ENCODE measurements at places on chromosomes 2 and 18.

DNA sequence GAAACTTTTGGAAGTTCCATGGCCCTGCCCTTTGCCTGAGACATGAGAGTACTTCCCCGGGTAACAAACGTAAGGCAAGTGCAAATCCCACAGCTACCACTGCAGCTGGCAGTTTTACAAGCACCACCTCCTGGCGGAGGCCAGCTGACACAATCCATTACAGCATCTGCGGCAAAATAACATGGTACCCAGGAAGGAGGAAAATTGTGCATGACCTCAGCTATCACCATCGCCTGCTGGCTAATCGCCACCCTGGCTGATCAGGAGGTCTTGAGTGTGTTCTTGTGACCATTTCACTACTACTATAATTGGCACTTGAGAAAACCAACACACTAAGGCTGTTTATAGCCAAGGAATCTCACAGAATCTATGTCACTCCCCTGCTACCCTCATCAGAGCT lies 71.7 kb upstream of the SERPINE2 start:
- no peak for DNase-seq

DNA sequence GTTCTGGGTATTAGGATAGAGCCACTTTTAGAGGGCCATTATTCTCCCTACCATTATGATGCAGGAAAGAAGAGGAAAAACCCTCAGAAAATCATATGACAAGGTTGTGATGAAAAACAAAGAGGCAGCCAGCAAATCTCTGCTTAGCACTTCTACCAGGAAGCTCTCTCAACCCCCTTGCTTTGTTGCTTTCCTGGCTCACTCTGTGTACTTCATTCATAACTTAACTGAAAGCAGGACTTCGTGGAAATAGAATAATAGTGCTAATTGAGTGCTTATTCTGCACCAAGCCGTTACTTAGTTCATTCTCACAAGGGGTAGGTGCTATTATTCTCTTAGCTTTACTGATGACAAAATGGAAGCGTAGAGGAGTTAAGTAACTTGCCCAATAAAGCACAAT lies 354.1 kb downstream of the HRH4 start:
- no peak for DNase-seq

GRCh38 chr2:232522623-232523401 lies 2.6 kb downstream of the PRSS56 start:
- no peak for DNase-seq

DNA sequence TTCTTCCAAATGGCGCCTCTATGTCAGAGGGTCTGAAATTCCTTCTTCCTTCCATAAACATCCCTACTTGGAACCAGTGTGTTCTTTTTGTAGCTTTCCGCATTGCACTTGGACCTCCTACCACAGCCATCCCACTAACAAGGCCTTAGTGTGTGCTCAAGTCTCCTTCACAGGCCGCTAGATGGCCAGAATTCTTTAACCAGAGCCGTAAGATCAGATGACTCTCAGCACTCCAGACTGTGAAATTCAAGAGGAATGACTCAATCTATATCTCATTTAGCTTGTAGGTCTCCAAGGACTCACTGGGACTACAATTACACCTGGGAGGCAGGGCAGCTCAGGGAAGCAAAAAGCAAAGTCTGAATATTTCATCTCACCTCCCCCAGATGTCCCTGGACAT lies 298.9 kb downstream of the EIPR1 start:
- DNase-seq = no peak

GRCh38 chr2:119426801-119427395 lies 4.8 kb upstream of the TMEM37 start:
- DNase-seq = no peak

Measured in left hindlimb (tissue), 1 donor.